GM19239 (cell line): ENCODE measurements at places on chromosomes 4 and X.

- DNase-seq, result no peak
These were observed 19.1 kb downstream of the C4orf17 start for GRCh38 chr4:99529956-99530355.

- DNase-seq, result no peak
These were observed 10.5 kb upstream of the TIGD2 start for GRCh38 chr4:89100853-89101252.

- DNase-seq, result no peak
These were observed 517.0 kb upstream of the EPHA5 start for GRCh38 chr4:66187175-66187720.

DNA sequence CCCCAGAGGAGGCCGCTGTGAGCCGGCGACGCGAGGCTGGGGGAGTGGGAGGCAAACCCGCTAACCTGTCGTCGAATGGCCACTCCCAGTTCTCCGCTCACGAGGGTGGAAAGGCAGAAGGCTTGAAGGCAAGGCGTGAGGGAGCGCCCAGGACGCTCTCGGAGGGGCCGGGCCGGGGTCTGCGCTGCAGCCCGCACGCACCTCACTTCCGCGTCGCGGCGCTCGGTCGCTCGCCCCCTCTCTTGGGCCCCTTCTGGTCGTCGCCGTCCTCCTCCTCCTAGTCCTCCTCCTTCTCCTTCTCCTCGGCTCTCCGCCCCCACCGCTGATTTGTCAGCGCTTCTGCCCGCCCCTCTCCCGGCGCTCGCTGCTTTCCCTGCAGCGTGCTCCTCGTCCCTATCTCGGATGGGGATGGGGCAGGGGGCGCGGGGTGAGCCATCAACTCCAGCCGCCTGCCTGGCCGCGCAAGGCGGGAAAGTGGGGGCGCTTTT lies at the start of gene SNCA:
Gene SNCA, minus strand, starts transcription at position 265 of the 488 bp plus-strand sequence. CDS start 1,494 bp downstream, outside the sequence.
- no peak for DNase-seq
